Upper lobe of right lung (tissue), 1 donor: ENCODE measurements at places on chromosomes 6 and 20. TPM values are rescaled to one million over a fixed set of nuclear protein-coding genes. Genes with fewer than 3 reads are reported as not detected.

- DNase-seq: no peak
- peaks cover 8% of the 10 kb centered on the region for H3K36me3 ChIP-seq
- peak overlapping the region; percentile 93 for H3K27ac ChIP-seq
- H3K4me1 ChIP-seq: peaks cover 28% of the 10 kb centered on the region
These were observed 611 bp downstream of the CNPY3 start for GRCh38 chr6:42929821-42930360.

DNA sequence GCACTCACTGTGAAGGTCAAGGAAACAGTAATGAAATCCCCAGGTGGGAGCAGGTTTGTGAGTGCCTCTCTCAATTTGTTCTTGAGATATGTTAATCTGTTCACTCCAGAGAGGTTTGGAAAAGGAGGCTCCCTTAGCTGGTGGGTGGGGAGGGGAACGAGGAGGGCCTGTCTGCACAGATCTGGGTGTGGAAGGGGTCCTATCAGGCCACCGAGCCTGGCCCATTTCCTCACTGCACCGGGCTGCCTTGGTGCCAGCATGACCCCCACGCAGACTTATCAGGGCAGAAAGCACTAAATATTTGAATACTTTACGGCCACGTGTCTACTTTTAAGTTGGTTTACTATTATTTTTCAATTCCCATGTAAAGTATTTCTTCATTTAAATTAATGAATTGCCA, 8.3 kb downstream of the AGPAT4 start:
- DNase-seq: no peak
- H3K27ac ChIP-seq: no peak overlapping the region
- no peaks in the 10 kb centered on the region for H3K36me3 ChIP-seq
- H3K4me3 ChIP-seq: no peak overlapping the region

GRCh38 chr6:43293698-43294097, 4.4 kb upstream of the SLC22A7 start:
- H3K4me3 ChIP-seq: no peak overlapping the region
- no peak for DNase-seq
- H3K27me3 ChIP-seq: no peaks in the 10 kb centered on the region
- H3K36me3 ChIP-seq: no peaks in the 10 kb centered on the region
- no peaks in the 10 kb centered on the region for H3K4me1 ChIP-seq
- H3K27ac ChIP-seq: no peak overlapping the region

Gene PPP1R11
- total RNA-seq: 62.6 TPM

DNA sequence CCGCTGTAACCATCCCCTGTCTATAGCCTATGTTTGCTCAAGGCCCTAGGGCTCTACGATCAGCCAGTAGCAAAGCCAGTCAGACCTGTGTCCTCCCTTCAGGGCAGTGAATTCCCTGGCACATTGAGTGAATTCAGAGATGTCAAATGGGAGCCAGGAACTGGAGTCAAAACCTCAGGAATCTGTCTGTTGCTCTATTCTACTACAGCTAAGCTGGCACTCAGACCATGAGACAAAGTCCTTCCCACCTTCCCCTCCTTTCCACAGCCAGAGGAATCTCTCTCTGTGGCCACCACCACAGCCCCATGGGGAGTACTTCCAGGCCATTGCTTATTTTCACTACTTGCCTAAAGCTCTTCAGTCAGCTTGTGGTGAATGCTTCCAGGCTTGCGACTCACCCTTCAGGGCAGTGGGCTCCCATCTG, 82.0 kb downstream of the PKIB start:
- no peak overlapping the region for H3K4me3 ChIP-seq
- DNase-seq: no peak
- no peaks in the 10 kb centered on the region for H3K36me3 ChIP-seq
- no peaks in the 10 kb centered on the region for H3K27me3 ChIP-seq
- H3K4me1 ChIP-seq: no peaks in the 10 kb centered on the region

Gene MRPS26
- 32.0 TPM for total RNA-seq

GRCh38 chr6:106434530-106434929, 74.0 kb downstream of the CRYBG1 start:
- no peaks in the 10 kb centered on the region for H3K36me3 ChIP-seq
- H3K4me3 ChIP-seq: no peak overlapping the region
- H3K27me3 ChIP-seq: peaks cover 7% of the 10 kb centered on the region
- DNase-seq: no peak
- H3K27ac ChIP-seq: no peak overlapping the region

Gene FAM184A
- 15.4 TPM for total RNA-seq

- no peak for DNase-seq
- H3K27ac ChIP-seq: no peak overlapping the region
- no peaks in the 10 kb centered on the region for H3K4me1 ChIP-seq
These were observed 110.2 kb upstream of the FOXQ1 start for GRCh38 chr6:1201547-1202200.

Gene CSNK2B
- total RNA-seq: 114 TPM

DNA sequence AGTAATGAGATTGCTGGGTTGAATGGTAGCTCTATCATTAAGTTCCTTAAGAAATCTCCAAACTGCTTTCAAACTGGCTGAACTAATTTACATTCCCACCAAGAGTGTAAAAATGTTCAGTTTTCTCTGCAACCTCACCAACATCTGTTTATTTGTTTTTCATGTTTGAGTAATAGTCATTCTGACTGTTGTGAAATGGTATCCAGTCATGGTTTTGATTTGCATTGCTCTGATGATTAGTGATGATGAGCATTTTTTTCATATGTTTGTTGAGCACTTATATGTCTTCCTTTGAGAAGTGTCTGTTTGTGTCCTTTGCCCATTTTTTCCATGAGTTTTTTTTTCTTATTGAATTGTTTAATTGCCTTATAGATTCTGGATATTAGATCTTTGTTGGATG, 24.9 kb downstream of the DEFB125 start:
- no peak overlapping the region for H3K4me3 ChIP-seq
- H3K27ac ChIP-seq: no peak overlapping the region
- H3K36me3 ChIP-seq: no peaks in the 10 kb centered on the region
